NCI-H2107 (cell line): ENCODE measurements at places on chromosomes 5 and 9.

GRCh38 chr9:97781902-97782301 lies 71.1 kb upstream of the FOXE1 start:
- DNase-seq, result no peak

- no peak for DNase-seq
Observed at GRCh38 chr5:1724822-1725602, 74.6 kb downstream of the MRPL36 start.

DNA sequence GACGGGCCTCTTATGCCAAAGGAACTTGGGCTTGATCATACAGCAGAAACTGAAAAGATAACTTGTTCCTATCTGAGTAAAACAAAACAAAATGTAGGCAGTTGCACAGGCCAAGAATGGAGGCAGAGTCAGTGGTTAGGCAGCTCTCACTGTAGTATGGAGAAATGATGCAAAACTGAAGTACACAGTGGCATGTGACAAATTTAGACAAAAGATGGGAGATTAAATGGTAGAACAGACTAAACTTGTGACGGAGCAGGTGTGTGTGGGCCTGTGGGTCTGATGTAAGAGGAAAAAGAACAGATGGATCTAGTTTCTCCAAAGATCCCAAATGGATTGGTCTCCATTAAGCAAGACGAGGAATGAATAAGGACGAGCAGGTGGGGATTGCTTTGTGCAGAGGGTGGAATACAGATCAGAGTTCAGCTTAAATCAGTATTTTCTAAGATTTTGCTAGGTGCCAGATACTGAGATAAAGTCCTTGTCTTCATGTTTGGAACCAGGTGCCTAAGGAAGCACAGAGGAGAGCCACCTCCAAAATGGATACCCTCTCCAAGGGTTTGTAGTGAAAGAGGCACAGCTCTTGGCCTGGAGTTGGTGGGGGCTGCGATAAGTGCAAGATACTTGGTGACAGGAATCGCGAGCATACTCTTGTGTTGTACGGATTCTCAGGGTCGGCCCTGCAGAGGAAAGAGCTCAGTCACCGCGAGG lies 722 bp upstream of the DCP2 start:
- DNase-seq, result no peak

- no peak for DNase-seq
Observed at GRCh38 chr5:145385276-145385675, 449.9 kb downstream of the PRELID2 start.

GRCh38 chr9:107176436-107177151 lies 106.5 kb upstream of the RAD23B start:
- no peak for DNase-seq

- DNase-seq, result no peak
Observed at GRCh38 chr9:115008536-115009270, 78.3 kb upstream of the TNFSF8 start.

GRCh38 chr5:132747616-132748440 lies 602 bp downstream of the CCNI2 start:
- no peak for DNase-seq

- no peak for DNase-seq
Observed at GRCh38 chr9:105282870-105283621, 38.6 kb downstream of the SLC44A1 start.

GRCh38 chr9:132350861-132351315 lies 3.9 kb downstream of the SETX start:
- DNase-seq, result no peak

- no peak for DNase-seq
Observed at GRCh38 chr9:112355427-112355897, 22.0 kb upstream of the PTBP3 start.

GRCh38 chr9:33458444-33458843 lies 11.1 kb upstream of the AQP3 start:
- DNase-seq, result no peak

DNA sequence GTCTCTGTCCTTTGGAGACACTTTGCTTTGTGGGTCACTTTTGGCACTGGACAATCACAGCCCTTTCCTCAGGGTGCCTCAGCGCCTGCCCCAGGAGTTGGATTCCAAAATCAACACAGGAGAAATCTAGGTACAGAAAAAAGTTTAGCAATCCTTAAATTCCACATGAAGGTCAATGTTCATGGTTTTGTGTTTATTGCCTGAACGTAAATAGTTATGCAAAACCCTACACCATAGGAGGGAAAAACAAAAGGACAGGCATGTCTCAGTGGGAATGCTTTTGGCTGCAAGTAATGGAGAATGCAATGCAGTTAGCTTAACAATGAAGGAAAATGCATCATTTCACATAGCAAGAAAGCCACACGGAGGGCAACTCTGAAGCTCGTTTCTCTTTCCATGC lies 6.5 kb upstream of the HMCN2 start:
- no peak for DNase-seq

GRCh38 chr9:126515873-126516505 lies 97.7 kb upstream of the LMX1B start:
- no peak for DNase-seq

DNA sequence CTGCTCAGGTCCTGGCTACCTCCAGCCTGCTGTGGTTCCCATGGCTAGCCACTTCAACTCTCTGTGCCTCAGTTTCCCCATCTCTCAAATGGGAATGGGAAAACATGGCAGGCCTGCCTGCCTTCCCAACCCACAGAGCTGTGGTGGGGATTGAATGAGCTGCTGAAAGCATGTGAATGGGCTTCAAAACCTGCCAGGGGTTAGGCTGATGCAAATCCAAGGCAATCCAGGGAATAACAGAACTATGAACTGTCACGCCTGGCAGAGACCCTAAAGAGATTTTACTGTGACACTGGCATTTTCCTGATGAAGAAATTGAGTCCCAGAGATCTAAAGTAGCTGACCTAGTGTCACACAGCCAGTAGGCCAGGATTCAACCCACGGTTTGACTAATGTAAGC lies 29.9 kb upstream of the TCF7 start:
- no peak for DNase-seq

GRCh38 chr9:130893341-130894101 lies 3.1 kb downstream of the QRFP start:
- DNase-seq, result no peak

- DNase-seq, result no peak
Observed at GRCh38 chr9:113933671-113934070, 57.6 kb downstream of the ZNF618 start.

GRCh38 chr5:131747180-131748105 lies 49.4 kb downstream of the FNIP1 start:
- no peak for DNase-seq
